ENCODE measurements at places on chromosomes 7 and 10.

DNA sequence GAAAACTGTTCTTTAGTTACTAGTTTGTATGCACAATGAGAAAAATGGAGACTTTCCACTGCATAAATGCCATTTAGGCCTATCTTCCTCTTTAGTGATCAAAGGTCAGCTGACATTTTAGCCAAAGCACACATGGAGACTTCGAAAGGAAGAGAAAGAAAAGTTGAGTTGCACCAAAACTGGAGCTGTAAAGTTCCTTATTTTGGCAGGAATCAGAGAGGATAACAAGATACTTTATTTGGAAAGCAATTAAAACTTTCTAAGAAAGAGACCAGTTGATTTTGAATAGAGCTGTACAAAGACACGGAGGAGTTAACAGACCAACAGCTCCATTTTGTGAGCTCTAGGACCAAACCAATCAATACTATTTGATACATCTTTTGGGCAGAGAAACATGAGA, 14.2 kb downstream of the ENTPD7 start:
- DNase-seq: no peak

DNA sequence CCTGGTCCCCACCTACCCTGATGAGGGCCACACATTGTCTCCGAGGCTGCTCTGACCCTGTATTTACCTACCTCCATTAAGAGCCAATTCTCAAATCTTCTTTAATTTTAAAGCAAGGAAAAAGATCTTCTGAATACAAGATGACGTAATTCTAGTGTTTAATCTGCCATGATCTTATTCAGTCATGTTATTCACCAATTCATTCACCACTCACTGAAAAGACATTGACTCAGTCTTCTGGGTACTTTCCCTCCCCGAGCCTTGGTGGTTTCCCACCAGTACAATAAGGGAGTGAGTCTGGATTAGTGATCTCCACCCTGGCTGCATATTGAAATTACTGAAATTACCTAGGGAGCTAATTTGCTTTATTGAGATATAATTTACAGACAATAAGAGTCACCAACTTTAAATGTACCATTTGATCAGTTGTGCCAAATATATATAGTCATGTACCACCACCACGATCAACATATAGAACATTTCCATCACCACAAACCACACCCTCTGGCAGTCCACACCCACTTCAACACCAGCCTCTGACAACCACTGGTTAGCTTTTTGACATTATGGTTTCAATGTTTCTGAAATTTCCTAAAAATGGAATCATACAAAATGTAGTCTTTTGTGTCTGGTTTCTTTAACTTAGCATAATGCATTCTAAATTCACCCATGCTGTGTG, 117.5 kb upstream of the UNC5B start:
- no peak for DNase-seq

DNA sequence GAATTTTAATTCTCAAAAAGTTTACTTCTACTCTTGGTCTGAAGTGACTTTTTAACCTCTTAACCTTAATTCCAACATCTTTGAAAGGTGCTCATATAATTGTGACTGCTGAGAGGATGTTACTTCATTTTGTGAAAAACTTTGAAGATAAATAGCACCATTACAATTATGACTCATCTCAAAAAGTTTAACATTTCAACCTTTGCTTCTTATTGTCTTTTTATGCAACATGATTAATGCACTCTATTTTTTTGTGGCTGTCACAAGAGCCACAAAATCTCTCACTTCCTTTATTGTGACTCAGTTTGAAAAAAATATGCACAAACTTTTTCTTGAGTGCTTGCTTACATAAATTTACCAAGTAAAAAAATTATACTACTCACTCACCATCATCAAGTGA, 383.1 kb downstream of the LRRTM3 start:
- DNase-seq: no peak

GRCh38 chr7:123494193-123494796, 40.1 kb downstream of the IQUB start:
- DNase-seq: peak; percentile 1

GRCh38 chr10:52064084-52064845, 249.8 kb upstream of the DKK1 start:
- no peak for DNase-seq

DNA sequence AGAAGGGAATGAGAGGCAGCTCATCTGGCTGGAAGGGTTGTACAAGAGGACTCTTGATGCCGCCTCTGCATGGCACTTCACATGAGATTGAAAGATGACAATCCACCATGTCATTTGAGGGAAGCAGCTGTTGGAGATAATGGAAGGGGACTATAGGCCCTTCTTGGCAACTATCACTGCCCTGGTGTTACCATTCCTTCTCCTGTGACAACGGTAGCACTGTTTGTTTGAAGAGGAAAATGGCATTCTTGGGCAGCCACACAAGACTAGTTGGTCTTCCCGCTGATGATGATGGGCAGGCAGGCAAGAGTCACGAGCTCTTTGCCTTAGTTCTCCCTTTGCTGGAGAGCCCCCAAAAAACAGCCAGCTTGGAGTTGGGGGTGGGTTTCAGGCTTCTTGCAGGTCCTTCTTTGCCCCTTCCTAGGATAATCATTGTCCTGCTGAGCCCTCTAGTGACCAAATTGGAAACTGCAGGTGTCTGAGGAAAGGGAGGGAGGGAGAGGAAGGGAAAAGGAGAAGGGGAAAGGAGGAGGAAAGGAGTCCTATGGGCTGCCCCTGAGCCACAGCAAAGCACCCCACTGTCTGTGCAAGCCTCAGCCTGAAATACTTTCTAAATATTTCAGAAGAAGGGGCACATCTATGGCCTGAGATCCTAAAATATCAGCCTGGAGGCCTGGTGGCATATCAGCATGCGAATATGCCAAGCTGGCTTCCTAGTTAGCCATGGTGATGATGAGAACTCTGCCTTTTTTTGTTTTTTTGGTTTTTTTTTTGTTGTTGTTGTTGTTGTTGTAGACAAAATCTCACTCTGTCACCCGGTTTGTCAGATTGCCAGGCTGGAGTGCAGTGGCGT, 165.6 kb upstream of the KMT2E start:
- peak; percentile 27 for DNase-seq

DNA sequence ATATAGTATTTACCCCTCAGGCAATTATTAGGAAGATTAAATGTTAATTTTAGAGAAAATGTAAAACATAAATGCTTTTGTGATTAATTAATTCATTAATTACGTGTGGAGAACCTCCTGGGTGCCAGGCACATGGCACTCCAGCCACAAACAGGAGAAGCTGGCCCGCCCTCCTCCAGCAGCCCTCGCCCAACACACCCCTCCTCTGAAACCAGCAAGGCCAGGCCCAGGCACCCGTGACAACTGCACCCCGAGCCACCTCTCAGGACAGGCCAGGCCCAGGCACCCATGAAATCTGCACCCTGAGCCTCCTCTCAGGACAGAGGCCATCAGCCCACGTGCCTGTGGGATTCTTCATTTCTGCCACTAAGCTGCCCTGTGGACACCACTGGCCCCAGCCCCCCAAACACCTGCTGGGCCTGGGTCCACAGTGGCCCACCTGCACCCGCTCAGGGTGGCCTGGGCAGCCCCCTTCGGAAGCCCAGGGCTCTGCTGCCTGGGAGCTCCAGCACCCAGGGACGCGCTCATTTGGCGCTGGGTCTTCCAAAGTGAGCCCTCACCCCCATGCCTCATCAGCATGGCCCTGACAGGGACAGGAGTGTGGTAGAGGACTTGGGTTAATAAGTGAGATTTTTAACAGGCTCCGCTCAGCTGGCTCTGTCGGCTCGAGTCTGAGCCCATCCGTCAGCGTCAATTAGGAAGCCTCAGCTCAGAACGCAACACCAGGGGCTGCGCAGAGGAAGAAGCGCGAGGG, 482.1 kb downstream of the DNAJB6 start:
- DNase-seq: no peak

GRCh38 chr7:87100326-87100725, 40.9 kb upstream of the ELAPOR2 start:
- DNase-seq: no peak

GRCh38 chr7:55172881-55173609, 154.2 kb downstream of the EGFR start:
- DNase-seq: no peak

- no peak for DNase-seq
Measured at GRCh38 chr7:44280636-44280992, 44.8 kb downstream of the CAMK2B start.

GRCh38 chr7:115059321-115059720, 137.4 kb downstream of the MDFIC start:
- no peak for DNase-seq

DNA sequence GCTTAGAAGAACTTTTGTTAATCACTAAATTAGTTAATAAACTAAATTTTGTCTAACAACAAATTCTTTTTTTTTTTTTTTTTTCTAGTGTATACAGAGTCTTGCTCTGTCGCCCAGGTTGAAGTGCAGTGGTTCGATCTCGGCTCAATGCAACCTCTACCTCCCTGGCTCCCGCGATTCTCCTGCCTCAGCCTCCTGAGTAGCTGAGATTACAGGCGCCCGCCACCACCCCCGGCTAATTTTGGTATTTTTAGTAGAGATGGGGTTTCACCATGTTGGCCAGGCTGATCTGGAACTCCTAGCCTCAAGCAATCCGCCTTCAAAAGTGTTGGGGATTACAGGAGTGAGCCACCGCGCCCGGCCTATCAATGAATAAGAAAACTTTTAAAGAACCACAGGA, 1.1 kb upstream of the IQUB start:
- DNase-seq: no peak

DNA sequence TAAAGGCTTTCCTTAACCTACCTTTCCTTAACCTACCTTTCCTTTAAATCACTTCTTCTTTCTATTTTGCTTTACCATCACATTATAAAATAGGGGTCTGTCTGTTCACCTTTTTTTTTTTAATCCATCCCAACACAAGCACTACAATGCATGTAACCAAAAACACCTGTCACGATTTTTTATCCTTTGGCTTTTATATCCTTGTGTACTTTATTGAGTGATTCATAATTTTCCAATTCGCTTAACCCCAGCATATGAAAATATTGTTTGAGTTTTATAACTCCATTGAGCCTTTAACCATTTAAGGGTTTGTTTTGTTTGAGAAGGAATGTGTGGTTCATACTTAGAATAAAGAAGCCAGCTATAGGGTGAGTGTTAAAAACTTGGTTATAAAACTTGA, 132.2 kb downstream of the CHRM2 start:
- no peak for DNase-seq

GRCh38 chr7:19491821-19492452, 216.9 kb downstream of the POLR1F start:
- DNase-seq: no peak

GRCh38 chr10:4532976-4533375, 293.0 kb upstream of the AKR1E2 start:
- no peak for DNase-seq

GRCh38 chr7:5667391-5667790, 114.1 kb downstream of the RNF216 start:
- no peak for DNase-seq

DNA sequence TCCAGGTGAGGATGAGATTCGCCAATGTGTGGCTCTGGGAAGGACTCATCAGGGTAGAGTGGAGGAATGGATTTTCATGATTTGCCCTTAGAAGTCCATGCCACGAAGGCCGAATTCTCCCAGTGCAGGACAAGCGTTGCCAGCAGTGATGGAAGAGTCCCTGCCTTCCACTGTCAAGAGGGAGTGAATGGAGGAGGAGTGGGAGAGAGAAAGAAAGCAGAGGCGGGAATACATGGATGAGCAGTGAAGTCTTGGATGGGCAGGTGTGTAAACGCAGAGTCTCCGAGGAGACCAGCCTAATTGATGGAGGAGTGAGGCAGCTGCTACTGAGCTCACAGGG, 419.2 kb downstream of the GLRX3 start:
- no peak for DNase-seq

DNA sequence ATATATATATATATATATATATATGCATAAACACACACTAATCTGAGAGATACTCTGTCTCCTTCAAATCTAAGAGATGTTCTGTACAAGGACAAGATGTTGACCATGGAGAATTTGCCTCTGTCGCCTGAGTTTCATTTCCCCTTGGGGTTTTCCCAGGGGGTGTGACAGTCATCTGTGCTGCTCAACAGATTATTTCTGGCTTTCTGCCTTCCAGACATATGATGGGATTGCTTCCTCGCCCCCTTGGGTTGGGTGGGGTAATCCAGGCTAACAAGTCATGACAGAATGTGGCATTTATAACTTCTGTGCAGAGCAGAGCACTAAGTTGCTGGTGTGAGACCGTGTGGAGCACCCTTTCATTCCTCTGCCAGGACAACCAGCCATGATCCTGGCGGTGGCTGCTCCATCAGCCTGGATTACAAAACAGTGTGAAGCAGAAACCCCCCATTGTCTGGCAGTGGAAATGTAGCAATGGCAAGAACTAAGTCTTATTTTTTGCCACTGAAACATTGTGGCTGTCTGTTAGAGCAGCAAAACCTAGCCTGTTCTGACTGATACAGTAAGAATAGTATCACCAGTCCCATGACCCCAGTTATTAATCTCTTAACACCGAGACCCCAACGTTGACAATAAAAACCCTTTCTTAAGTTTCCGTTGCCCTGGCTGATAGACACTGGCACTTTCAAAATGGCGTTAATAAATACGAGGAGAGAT, 13.7 kb upstream of the USP6NL start:
- DNase-seq: no peak

- DNase-seq: no peak
Measured at GRCh38 chr7:151384352-151384697, 25.5 kb downstream of the WDR86 start.

GRCh38 chr10:32454148-32454547, 8.2 kb downstream of the CCDC7 start:
- no peak for DNase-seq

- no peak for DNase-seq
Measured at GRCh38 chr10:101687071-101687658, 7.8 kb downstream of the FBXW4 start.

GRCh38 chr7:124085179-124085578, 52.3 kb upstream of the TMEM229A start:
- DNase-seq: no peak

DNA sequence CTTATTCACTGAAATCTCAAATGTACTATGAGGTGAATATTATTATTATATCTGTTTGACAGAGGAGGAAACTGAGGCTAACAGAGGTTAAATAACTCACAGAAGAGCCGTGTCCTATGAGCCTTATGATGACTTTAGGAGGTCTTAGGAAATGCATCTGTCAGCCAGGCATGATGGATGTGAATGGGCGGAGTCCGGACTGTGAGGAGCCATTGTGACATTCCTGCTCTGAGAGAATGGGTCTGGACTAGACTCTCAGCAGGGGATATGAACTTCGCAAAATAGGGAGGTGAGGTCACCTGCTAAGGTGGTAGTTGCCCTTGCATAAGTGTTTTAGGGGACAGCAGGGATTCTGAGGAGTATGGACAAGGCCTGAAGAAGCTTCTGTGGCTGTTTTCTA, 153.6 kb downstream of the TMEM178B start:
- no peak for DNase-seq

DNA sequence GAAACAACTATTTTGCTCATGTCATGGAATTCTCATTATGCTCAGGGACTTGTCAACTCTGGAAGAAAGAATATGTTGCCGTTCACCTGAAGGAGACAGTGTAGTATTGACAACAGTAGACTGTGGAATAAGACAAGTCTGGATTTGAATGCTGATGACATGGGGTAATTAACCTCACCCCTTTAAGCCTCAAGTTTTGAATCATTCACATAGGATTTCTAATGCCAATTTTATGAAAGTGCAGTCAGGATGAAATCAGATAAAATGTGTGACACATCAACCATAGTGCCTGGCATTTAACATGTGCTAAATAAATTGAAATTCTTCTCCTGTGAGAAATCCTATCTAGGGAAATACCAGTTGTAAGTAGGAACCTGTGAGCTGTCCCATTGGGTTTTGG, 305.8 kb downstream of the KIF20B start:
- no peak for DNase-seq

GRCh38 chr10:73478636-73479035, 17.2 kb downstream of the PPP3CB start:
- DNase-seq: no peak

All from stimulated activated CD8-positive, alpha-beta memory T cell treated with anti-CD3 and anti-CD28 coated beads, Interleukin-7, amount 100 ng/mL, for 1 hour (primary cell).